IMR-90 (cell line): ENCODE measurements at places on chromosomes 4 and X.

- DNase-seq = no peak
These were observed 66.0 kb downstream of the CPEB2 start for GRCh38 chr4:15068298-15068697.

GRCh38 chrX:71052721-71053120 is 15.4 kb downstream of the SNX12 start:
- DNase-seq = no peak

DNA sequence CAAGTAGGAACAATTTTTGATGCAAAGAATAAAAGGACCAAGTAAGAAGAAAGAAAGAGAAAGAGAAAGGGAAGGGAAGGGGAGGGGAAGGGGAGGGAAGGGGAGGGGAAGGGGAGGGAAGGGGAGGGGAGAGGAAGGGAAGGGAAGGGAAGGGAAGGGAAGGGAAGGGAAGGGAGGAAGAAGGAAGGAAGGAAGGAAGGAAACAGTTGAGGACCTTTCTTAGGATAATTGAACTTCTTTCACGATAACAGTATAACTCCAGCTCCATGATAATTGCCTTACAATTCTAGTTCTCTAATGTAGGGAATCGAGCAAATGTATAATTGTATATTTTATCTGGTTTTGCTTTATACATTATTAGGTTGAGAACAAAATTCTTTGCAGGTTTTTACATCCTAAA is 556.2 kb upstream of the PCDH10 start:
- DNase-seq = no peak

DNA sequence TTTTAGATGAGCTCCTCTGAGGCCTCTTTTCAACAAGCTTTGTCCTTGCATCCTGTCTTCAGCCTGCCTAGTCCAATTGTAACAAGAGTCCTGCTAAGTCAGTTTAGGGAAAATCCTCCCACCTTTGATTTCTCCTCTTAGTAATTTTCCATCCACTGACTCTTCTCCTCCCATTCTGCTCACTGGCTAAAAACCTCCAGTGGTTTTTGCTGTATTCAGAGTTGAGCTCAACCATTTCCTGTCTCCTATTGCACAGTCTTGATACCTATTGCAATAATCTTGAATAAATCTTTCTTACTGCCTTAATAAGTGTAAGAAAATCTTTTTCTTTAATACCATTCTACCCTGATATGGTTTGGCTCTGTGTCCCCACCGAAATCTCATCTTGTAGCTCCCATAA is 117.8 kb upstream of the ENPP6 start:
- peak; percentile 41 for DNase-seq
